ENCODE measurements at places on chromosomes 1 and 21. TPM values are rescaled to one million over a fixed set of nuclear protein-coding genes. Genes with fewer than 3 reads are reported as not detected.

GRCh38 chr1:233138788-233139585 lies 156.5 kb downstream of the PCNX2 start:
- DNase-seq = no peak

GRCh38 chr21:42632336-42632751 lies 21.1 kb upstream of the PDE9A start:
- no peak for DNase-seq

- DNase-seq = no peak
Measured at GRCh38 chr1:200905411-200906052, 10.8 kb downstream of the INAVA start.

GRCh38 chr1:961132-961669 lies 817 bp downstream of the KLHL17 start:
- no peak for DNase-seq

DNA sequence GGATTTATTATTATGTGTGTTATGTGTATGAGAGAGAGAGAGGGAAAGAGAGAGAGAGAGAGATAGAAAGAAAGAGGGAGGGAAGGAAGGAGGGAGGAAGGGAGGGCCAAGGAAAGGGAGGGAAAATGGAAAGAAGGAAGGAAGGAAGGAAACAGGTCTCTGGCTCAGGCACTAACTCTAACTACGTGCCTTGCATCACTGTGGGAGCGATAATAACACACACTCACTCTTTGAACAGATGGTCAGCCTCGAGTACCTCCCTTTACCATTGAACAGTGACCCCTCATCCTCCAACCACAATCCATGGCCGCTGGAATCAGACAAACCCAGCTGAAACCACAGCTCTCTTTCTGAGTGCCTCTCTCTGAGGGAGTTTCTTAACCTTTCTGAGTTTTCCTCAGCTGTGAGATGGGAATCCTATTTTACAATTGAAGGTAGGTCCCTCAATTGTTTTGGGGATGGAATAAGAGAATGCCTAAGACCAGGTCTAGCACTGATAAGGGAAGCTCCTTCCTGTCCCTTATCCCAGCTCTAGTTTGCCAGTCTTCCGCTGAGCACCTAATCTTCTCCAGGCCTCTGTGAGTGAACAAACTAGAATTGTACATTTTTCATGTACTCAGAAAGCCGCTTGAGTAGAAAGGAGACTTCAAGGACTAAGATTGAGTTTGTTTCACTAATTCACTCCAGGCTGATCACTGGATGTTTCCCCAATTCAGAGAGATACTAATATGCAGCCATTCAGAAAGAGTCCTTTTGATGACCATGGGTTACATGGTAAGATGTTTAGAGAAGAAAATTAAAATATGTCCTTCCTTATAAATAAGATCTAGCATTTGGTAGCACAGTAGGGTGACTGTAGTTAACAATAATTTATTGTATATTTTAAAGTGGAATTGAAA lies 62.8 kb downstream of the IRF2BP2 start:
- DNase-seq = no peak

- no peak for DNase-seq
Measured at GRCh38 chr1:181061891-181062835, 26.3 kb upstream of the IER5 start.

The ADGRL4 gene
- total RNA-seq = 0.49 TPM

DNA sequence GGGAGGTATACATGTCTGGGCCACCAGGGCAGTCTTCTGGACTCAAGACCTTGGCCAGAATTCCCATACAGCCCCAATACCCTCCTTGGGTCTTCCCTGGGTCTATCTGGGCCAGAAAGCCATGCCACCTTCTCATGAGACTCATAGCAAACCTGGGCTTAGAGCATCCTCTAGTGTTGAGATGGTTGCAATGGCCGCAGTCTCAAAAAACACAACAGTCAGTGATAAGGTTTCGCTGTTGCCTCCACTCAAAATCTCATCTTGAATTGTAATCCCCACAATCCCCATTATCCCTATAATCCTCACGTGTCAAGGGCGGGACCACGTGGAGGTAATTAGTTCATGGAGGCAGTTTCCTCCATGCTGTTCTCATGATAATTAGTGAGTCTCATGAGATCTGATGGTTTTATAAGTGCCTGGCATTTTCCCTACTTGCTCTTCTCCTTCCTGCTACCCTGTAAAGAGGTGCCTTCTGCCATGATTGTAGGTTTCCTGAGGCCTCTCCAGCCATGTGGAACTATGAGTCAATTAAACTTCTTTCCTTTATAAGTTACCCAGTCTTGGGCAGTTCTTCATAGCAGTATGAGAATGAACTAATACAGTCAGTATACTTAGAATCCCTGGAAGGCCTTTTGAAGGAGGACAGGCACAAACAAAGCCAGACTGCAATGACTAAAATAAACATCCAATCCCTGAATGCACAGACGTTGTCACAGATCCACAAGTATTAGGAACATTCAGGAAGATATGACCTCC lies 77.0 kb downstream of the CTH start:
- no peak for DNase-seq

The COL6A1 gene
- 868 TPM for total RNA-seq

The SYT11 gene
- total RNA-seq = 48.6 TPM

Data from MG63 (cell line).